Activated CD4-positive, alpha-beta T cell treated with anti-CD3 and anti-CD28 coated beads, Interleukin-2, amount 10 ng/mL, durations not matched to agents 7 days and 5 days (primary cell): ENCODE measurements at places on chromosomes 4 and X. TPM values are rescaled to one million over a fixed set of nuclear protein-coding genes. Genes with fewer than 3 reads are reported as not detected.
A peak's percentile ranks its signal among the peaks of the same experiment; 100 is the strongest.

- DNase-seq: no peak
Observed at GRCh38 chr4:121187206-121187605, 23.1 kb upstream of the TNIP3 start.

DNA sequence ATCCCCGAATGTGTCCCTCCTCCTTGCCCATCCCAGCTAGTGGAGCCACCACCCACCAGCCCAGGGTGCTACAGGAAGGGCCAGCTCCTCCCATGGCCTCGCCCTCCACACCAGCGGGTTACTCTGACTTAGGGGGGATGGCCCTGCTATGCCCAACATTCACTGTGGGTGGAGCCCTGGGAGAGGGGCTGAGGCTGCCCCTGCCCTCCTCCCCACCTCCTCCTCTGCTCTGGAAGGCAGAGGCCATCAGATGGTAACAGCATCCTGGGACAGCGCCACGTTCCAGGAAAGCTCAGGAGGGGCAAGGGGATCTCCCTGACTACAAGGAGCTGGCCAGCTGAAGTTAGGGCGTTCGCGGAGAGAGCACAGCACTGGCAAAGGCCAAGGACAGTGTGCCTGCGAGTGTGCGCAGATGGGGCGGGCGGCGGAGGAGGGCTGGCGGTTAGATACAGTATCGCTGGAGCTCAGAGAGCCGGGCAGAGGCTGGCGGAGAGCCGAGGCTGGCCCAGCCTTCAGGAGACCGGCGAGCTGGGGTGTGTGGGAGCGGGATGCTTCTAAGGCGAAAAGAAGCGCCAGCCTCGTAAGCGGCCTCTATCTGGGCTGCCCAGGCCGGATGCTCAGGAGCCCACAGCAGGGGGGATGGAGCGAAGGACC, 1.5 kb downstream of the JAKMIP1 start:
- DNase-seq: peak; percentile 20

- peak; percentile 6 for DNase-seq
Observed at GRCh38 chrX:151488677-151489076, 74.8 kb upstream of the PASD1 start.

GRCh38 chr4:53956454-53956853, 108.0 kb downstream of the CHIC2 start:
- DNase-seq: no peak

GRCh38 chr4:6563935-6564645, 10.9 kb upstream of the MAN2B2 start:
- DNase-seq: no peak

DNA sequence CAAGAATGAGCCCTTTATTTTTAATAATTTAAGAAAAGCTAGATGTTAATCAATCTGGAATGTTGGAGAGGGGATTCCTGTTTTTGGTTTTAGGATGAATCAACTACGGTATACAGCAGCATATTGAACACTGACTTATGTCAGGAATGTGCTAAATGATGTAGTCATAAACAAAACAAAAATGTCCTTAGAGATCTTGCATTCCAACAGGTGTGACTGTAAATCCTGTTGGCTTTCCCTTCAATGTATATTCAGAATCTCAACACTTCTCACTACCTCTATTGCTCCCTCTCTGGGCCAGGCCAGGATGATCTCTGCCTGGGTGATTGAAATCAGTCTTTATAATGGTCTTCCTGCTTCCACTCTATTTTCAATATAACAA, 37.8 kb upstream of the BDH2 start:
- DNase-seq: no peak

DNA sequence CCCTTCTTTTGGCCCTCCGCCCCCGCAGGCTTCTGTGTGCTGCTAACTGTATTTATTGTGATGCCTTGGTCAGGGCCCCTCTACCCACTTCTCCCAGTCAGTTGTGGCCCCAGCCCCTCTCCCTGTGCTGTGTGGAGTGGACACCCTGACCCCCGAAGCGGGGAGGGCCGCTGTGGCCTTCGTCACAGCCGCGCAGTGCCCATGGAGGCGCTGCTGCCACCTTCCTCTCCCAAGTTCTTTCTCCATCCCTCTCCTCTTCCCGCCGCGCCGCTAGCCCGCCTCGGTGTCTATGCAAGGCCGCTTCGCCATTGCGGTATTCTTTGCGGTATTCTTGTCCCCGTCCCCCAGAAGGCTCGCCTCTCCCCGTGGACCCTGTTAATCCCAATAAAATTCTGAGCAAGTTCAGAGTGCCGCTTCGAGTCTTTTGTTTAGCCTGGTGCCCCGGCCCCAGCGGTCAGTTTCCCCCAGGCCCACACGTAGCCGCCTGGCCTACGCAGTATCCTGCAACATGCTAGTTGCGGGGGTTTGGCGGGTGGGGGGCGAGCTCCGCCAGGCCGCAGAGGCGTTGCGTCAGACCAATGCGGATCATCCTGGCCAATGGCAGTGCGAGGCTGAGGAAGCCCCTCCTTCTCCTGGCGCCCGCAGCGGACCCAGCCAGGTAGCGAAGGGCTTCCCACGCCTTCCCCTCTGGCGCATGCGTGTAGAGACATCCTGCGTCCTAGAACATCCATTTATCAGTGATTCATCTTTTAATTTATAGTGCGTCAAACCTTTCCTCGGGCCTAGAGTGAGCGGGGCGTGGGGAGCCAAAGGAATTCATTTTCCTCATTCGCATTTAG, 5.6 kb upstream of the KANTR start:
- peak; percentile 56 for DNase-seq

DNA sequence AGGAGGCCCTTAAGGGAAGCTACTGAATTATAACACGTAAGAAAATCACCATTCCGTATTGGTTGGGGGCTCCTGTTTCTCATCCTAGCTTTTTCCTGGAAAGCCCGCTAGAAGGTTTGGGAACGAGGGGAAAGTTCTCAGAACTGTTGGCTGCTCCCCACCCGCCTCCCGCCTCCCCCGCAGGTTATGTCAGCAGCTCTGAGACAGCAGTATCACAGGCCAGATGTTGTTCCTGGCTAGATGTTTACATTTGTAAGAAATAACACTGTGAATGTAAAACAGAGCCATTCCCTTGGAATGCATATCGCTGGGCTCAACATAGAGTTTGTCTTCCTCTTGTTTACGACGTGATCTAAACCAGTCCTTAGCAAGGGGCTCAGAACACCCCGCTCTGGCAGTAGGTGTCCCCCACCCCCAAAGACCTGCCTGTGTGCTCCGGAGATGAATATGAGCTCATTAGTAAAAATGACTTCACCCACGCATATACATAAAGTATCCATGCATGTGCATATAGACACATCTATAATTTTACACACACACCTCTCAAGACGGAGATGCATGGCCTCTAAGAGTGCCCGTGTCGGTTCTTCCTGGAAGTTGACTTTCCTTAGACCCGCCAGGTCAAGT, 6.9 kb upstream of the MSANTD1 start:
- DNase-seq: no peak

- DNase-seq: no peak
Observed at GRCh38 chr4:48620093-48620492, 130.0 kb downstream of the ZAR1 start.

TENM3 gene
- not detected for total RNA-seq

LANCL3 gene
- 0.30 TPM for total RNA-seq

EVC gene
- total RNA-seq: 1.3 TPM

ADGRG4 gene
- total RNA-seq: not detected

IKBKG gene
- 41.5 TPM for total RNA-seq
